ENCODE measurements at places on chromosomes 2 and 18. TPM values are rescaled to one million over a fixed set of nuclear protein-coding genes. Genes with fewer than 3 reads are reported as not detected.

- no peak overlapping the region for H3K4me3 ChIP-seq
- no peak overlapping the region for H3K27ac ChIP-seq
- H3K27me3 ChIP-seq = no peaks in the 10 kb centered on the region
- peak; percentile 70 for DNase-seq
- no peaks in the 10 kb centered on the region for H3K36me3 ChIP-seq
- H3K4me1 ChIP-seq = peaks cover 22% of the 10 kb centered on the region
Measured at GRCh38 chr2:219119422-219120043, 41.1 kb downstream of the NHEJ1 start.

Gene WDR12
- total RNA-seq = 8.9 TPM

DNA sequence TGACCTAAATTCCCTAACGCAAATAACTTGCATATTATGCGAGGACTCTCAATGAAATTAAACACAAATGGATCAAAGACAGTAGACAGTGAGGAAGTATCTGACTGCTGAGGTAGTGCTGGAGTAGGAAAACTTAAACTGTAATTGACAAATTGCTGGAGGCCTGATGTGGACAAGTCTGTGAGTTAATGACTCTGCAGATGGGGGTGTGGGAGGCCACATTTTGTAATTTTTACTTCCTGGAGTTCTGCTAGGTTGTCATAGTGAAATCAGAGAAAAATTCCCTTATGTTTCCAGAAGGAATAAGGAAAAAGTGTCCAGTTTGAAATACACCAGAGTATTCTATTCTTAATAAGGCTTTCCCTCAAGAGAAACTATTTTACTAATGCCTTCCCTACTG lies 333.0 kb upstream of the CNTNAP5 start:
- no peaks in the 10 kb centered on the region for H3K27me3 ChIP-seq
- H3K4me1 ChIP-seq = no peaks in the 10 kb centered on the region
- no peaks in the 10 kb centered on the region for H3K36me3 ChIP-seq
- no peak overlapping the region for H3K4me3 ChIP-seq
- no peak for DNase-seq

- H3K4me3 ChIP-seq = no peak overlapping the region
- no peak overlapping the region for H3K27ac ChIP-seq
- H3K4me1 ChIP-seq = no peaks in the 10 kb centered on the region
- no peaks in the 10 kb centered on the region for H3K36me3 ChIP-seq
- DNase-seq = no peak
Measured at GRCh38 chr2:140639628-140640027, 1491.2 kb downstream of the LRP1B start.

Gene UGT1A6
- 6.6 TPM for total RNA-seq

Gene NAT8
- total RNA-seq = not detected

Gene SOCS6
- total RNA-seq = 25.6 TPM

DNA sequence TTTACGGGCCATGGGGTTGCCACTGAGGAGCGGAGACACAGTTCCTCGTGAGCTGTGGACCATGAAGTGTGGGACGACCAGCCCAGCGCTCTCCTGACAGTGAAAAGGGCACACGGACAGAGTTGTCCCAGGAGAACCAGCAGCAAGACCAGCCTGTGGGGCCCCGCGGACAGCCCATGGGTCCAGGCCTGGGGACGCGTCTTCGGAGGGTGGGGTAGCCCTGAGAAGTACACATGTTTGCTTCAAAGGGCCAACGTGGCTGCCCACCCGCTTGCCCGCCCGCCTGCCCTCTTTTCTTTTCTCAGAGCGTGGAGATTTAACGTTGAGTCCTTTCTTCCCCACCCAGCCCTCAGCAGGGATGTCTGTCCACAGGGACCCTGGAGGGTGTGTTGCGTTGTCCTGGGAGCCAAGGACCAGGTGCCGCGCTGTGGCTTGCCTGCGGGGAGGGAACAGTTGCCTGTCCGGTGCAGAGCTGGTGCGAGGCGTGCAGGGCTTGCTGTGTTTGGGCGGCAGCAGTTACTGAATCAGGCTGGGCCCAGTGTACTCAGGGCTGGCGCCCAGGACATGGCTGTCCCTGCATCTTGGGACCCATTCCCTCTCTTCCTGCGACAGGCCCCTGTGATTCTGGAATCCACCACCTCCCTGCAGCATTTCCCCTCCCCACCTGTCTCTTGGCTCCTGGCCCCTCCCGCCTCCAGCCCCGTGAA lies 120.1 kb upstream of the HDAC4 start:
- H3K4me3 ChIP-seq = no peak overlapping the region
- no peaks in the 10 kb centered on the region for H3K4me1 ChIP-seq
- H3K36me3 ChIP-seq = no peaks in the 10 kb centered on the region
- no peak overlapping the region for H3K27ac ChIP-seq
- DNase-seq = no peak

- H3K27me3 ChIP-seq = no peaks in the 10 kb centered on the region
- DNase-seq = no peak
- no peak overlapping the region for H3K4me3 ChIP-seq
- no peaks in the 10 kb centered on the region for H3K4me1 ChIP-seq
Measured at GRCh38 chr2:146003337-146003736, 1483.4 kb upstream of the ZEB2 start.

DNA sequence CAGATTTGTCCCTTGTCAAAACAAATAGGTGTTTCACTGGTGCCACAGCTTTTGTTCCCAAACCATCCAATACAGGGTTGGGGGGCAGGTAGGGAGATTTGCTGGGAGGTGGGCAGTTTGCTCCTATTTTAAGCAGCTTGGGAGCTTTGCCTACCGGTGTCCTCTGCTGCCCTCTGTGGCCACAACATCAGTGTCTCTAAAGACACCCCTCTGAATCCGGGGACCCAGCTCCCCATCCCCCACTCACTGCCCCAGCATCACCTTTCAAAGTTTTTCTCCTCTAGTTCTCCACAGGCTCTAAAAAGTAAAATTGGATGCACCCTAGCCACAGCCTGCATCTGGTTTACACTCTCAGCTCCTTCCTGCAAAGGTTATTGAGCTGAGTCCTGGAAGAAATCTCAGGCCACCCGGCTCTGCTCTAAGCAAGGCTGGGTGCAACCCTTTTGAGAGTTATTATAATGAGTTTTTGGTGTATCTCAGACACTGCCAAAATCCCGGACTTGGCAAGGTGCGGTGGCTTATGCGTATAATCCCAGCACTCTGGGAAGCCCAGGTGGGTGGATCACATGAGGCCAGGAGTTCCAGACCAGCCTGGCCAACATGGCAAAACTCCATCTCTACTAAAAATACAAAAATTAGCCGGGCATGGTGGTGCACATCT lies 2.9 kb upstream of the EPAS1 start:
- no peaks in the 10 kb centered on the region for H3K27me3 ChIP-seq
- no peaks in the 10 kb centered on the region for H3K36me3 ChIP-seq
- H3K4me3 ChIP-seq = no peak overlapping the region
- no peaks in the 10 kb centered on the region for H3K4me1 ChIP-seq
- no peak for DNase-seq

DNA sequence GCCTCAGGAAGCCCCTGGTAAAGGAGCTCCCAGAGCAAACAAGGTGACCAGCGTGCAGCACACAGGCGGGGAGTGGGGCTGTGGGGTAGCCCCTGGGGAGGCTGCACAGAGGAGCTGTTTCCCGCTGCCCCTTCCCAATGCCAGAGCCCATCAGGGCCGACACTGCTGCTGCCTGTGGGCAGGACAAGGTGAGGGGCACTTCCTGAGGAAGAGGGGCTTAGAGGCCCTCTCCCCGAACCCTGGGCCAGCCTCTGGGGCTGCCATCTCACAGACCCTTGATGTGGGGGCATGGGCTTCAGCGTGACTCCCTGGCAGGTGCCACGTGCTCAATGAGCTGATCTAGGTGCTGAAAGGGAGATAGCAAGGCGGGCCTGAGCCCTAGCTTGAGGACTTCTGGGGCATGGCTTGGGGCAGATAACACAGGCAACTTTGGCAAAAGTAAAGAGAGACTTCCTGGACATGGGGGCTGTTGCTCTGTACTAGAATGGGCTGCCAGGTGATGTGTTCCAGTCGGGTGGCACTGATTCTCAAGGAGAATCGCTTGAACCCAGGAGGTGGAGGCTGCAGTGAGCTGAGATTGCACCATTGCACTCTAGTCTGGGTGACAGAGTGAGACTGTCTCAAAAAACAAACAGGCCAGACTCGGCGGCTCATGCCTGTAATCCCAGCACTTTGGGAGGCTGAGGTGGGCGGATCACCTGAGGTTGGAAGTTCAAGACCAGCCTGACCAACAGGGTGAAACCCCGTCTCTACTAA lies 9.9 kb upstream of the KLF11 start:
- no peak overlapping the region for H3K27ac ChIP-seq
- no peak overlapping the region for H3K4me3 ChIP-seq
- no peaks in the 10 kb centered on the region for H3K4me1 ChIP-seq
- H3K27me3 ChIP-seq = no peaks in the 10 kb centered on the region
- no peaks in the 10 kb centered on the region for H3K36me3 ChIP-seq

DNA sequence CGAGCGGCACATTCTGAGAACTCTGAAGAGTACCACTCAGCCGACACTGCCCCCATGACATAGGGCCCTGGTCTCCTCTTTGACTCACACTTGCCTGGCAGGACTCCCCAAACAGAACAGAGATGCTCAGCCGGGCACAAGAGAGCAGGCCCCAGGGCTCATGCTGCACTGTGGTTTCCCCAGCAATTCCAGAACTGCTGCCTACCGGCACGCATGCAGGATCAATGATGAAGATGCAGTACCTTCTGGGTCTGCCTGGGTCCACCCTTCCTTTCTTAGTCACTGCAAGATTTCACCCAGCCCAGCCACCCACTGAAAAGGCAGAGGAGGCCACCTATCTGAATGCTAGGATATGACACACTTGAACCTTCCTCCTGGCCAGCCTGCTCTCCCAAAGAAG lies 49.4 kb downstream of the BCL11A start:
- no peaks in the 10 kb centered on the region for H3K36me3 ChIP-seq
- no peak for DNase-seq
- no peaks in the 10 kb centered on the region for H3K27me3 ChIP-seq
- H3K4me3 ChIP-seq = no peak overlapping the region

- H3K27me3 ChIP-seq = no peaks in the 10 kb centered on the region
- no peak overlapping the region for H3K27ac ChIP-seq
- H3K4me1 ChIP-seq = no peaks in the 10 kb centered on the region
- DNase-seq = no peak
Measured at GRCh38 chr2:50575232-50575631, 456.7 kb downstream of the NRXN1 start.
